ENCODE measurements at places on chromosomes 13 and 19.

- no peaks in the 10 kb centered on the region for H3K27me3 ChIP-seq
- DNase-seq, result no peak
- peak overlapping the region; percentile 91 for H3K27ac ChIP-seq
- peaks cover 36% of the 10 kb centered on the region for H3K4me1 ChIP-seq
Observed at GRCh38 chr19:18322318-18322758, 538 bp downstream of the LSM4 start.

DNA sequence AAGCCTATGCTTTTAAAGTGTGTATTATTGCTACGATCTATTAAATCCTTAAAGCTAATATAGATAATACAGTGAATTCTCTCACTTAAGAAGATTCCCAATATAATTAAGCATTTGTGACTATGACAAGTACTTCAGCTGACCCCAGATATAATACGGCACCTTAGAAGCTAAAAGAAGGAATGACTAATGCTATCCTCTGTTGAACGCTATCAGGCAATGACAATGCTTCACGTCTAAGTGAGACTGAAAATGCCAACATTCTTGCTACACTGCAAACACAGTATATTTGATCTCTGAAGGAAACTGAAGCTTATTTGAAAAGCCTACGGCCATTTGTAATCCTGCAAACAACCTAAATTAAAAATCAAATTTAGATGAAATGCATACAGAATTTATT is 19.7 kb downstream of the VWA8 start:
- H3K36me3 ChIP-seq, result no peaks in the 10 kb centered on the region
- H3K27me3 ChIP-seq, result no peaks in the 10 kb centered on the region
- no peak for DNase-seq
- H3K4me1 ChIP-seq, result peaks cover 8% of the 10 kb centered on the region

GRCh38 chr13:64428196-64428595 is 2801.9 kb downstream of the PCDH9 start:
- no peak overlapping the region for H3K27ac ChIP-seq
- no peaks in the 10 kb centered on the region for H3K36me3 ChIP-seq
- no peak for DNase-seq
- no peaks in the 10 kb centered on the region for H3K27me3 ChIP-seq
- no peaks in the 10 kb centered on the region for H3K4me1 ChIP-seq

DNA sequence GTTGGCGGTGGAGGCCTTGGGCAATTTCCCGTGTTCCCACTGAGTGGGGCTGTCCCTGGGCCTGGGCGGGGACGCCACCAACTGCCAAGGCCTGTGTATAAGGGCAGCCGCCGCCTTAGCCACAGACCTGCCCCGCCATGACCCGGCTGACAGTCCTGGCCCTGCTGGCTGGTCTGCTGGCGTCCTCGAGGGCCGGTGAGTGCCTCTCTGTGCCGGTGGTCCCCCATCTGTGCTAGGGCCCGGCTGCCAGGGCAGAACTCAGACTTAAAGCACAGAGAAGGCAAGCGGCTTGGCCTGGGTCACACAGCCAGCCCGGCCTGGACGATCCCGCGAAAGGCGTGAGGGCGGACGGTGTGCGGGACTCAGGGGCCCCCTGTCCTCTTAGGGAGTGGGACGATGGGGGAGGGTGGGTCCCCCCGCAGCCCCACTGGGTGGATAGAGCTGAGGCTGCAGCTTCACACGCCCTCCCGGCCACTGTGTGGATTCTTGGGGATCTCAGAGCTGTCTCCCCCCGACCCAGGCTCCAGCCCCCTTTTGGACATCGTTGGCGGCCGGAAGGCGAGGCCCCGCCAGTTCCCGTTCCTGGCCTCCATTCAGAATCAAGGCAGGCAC is at the start of gene AZU1:
TSS of gene AZU1 (plus strand) at position 128 of the 612 bp plus-strand sequence. CDS start at position 138, 10 bp downstream.
- H3K27me3 ChIP-seq, result peaks cover 11% of the 10 kb centered on the region
- no peaks in the 10 kb centered on the region for H3K36me3 ChIP-seq
- no peak for DNase-seq
- H3K4me3 ChIP-seq, result no peak within 1 kb of the TSS
- no peaks in the 10 kb centered on the region for H3K4me1 ChIP-seq
- no peak within 1 kb of the TSS for H3K27ac ChIP-seq

- no peaks in the 10 kb centered on the region for H3K36me3 ChIP-seq
- peak overlapping the region; percentile 61 for H3K27ac ChIP-seq
- H3K4me1 ChIP-seq, result peaks cover 45% of the 10 kb centered on the region
- H3K27me3 ChIP-seq, result no peaks in the 10 kb centered on the region
Observed at GRCh38 chr13:32647926-32648325, 61.7 kb downstream of the PDS5B start.

DNA sequence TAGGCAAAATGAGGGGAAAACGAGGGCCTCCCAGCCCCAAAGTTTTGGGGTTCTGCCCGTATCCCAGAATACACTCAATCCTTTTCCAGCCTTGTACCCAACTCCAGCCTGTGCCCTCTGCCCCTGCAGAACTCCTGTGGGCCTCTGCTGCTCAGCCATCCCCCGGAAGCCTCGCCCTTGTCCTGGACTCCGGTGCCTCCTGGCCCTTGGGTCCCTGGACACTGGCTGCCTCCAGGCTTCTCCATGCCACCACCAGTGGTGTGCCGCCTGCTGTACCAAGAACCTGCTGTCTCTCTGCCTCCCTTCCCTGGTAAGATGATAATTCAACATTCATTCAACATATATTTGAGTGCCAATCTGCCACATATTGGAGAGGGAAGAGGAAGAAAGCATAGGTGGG is 3.8 kb downstream of the DMRTC2 start:
- H3K4me3 ChIP-seq, result no peak overlapping the region
- no peak for DNase-seq
- peaks cover 6% of the 10 kb centered on the region for H3K36me3 ChIP-seq
- peaks cover 3% of the 10 kb centered on the region for H3K4me1 ChIP-seq
